ENCODE measurements at places on chromosomes 11 and 22. TPM values are rescaled to one million over a fixed set of nuclear protein-coding genes. Genes with fewer than 3 reads are reported as not detected.

IGLL5 gene
- not detected for total RNA-seq

SLC22A12 gene
- total RNA-seq: not detected

MMP27 gene
- not detected for total RNA-seq

ARRB1 gene
- total RNA-seq: 15.5 TPM

RIMBP3C gene
- total RNA-seq: 0.13 TPM

C11orf87 gene
- total RNA-seq: 0.05 TPM

SLC22A6 gene
- not detected for total RNA-seq

SEZ6L gene
- total RNA-seq: not detected

SPI1 gene
- total RNA-seq: not detected

PNPLA3 gene
- total RNA-seq: 0.97 TPM

KREMEN1 gene
- 2.6 TPM for total RNA-seq

SPDYC gene
- not detected for total RNA-seq

C1QTNF5 gene
- not detected for total RNA-seq

MAPK12 gene
- total RNA-seq: 25.9 TPM

CDON gene
- 2.5 TPM for total RNA-seq

SCT gene
- not detected for total RNA-seq

TREH gene
- total RNA-seq: not detected

GRM5 gene
- not detected for total RNA-seq

RAPSN gene
- total RNA-seq: 0.09 TPM

MS4A15 gene
- not detected for total RNA-seq

SCUBE2 gene
- 0.37 TPM for total RNA-seq

GPR83 gene
- 0.07 TPM for total RNA-seq

GAB4 gene
- total RNA-seq: not detected

OR10A2 gene
- total RNA-seq: not detected

PES1 gene
- total RNA-seq: 107 TPM

TSPAN18 gene
- total RNA-seq: 3.2 TPM

NXPE4 gene
- total RNA-seq: not detected

USP2 gene
- 0.77 TPM for total RNA-seq

RHOD gene
- total RNA-seq: 44.0 TPM

LMO2 gene
- total RNA-seq: 0.69 TPM

KRTAP5-2 gene
- total RNA-seq: not detected

OR51I2 gene
- not detected for total RNA-seq

ROM1 gene
- 4.4 TPM for total RNA-seq

GPHA2 gene
- total RNA-seq: not detected

APOBEC3A gene
- total RNA-seq: not detected

PATE1 gene
- not detected for total RNA-seq

RPS19BP1 gene
- 70.8 TPM for total RNA-seq

PIK3IP1 gene
- total RNA-seq: 0.84 TPM

GALNT18 gene
- 32.5 TPM for total RNA-seq

Measured in A549 treated with Hydrocortisone at 1 μM for 4 hours (cell line).